Upper lobe of left lung (tissue), 6 donors: ENCODE measurements at places on chromosomes 12 and 14.

DNA sequence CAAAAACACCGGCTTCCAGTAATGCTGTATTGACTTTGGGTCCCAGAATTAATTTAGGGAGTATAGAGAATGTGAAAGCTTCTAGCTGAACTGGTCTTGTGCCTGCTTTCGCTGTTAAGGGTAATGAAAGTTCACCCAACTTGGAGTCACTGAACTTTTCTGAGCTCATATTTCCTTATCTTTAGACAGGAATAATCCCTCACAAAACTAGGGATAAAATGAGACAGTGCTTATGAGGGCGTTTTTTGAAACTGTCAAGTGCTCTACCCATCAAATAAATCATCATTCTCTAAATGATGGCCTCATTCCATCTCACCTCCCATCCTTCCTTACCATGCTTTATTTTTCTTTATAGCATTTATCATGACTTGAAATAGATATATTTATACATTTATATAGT is 74.7 kb downstream of the RFX4 start:
- DNase-seq = no peak

- DNase-seq = no peak
Measured at GRCh38 chr14:37968664-37969240, 239.0 kb upstream of the SSTR1 start.

DNA sequence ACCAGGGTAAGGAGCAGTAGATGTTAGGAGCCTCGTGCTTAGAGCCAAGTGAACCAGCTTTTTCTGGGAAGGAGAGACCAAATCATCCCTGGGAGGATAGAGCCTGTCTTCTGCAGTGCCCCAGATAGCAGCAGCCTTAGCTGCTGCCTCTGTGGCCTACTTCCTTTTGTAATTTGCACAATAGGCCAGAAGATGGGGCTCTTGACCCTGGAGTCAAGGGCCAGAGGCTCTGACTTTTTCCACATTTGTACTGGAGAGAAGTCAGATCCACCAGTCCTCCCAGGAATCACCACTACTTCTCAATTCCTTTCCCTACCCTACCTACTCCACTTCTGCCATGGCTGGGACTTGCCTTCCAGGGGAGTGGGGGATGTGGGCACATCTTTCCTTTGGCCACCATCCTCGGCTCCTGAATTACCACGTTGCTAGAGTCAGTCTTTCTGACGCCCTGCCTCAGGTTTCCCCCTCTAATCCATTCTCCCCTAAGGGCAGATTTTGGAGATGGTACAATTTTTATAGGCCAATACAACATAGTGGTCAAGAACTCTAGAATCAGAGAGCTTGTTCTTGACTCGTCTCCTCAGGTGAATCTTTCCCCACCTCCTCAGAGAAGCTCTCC is 3.3 kb upstream of the SLC4A8 start:
- DNase-seq = no peak

DNA sequence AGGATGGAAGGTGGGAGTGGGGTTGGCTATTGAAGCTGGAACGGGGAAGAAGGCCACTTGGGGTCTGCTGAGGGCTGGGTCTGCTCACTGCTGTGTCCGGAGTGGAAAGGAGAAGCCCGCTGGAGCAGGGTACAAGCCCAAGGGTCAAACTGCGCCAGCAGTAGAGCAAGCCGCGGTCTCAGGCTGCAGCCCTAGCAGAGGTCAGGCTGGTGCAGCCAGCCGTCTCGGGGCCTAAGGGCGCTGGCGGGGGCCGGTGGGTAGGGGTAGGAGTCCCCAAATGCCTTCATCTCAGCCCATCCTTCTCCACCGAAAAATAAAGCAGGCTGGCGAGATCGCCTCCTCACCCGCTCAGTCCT is 718 bp upstream of the JDP2 start:
- peak; percentile 85 for DNase-seq

GRCh38 chr14:82410064-82410463 is 876.4 kb upstream of the SEL1L start:
- DNase-seq = no peak
